ENCODE measurements at places on chromosomes 5 and 9.
A peak's percentile ranks its signal among the peaks of the same experiment; 100 is the strongest.

DNA sequence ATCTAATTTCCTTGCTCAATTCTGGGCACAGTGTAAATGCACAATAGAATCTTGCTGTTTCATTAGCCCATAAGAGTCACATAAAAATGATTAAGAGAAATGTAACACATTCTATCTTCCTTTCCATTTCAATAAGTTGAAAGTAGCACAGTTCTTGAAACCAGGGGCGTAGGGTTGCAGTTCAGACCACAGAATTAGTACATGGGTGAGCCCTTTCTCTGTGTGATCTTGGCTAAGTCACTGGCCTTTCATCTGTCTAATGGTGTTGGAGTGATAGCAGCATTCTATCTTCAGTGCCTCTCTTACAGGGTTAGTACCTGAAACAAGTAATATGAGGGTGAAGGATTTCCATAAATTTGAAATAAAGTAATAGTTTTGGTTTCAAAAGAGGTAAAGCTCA lies 445.3 kb upstream of the ZNF462 start:
- no peak for DNase-seq

GRCh38 chr5:118293378-118293777 lies 695.0 kb downstream of the DTWD2 start:
- DNase-seq = no peak

GRCh38 chr5:168676501-168676900 lies 97.3 kb upstream of the PANK3 start:
- no peak for DNase-seq

DNA sequence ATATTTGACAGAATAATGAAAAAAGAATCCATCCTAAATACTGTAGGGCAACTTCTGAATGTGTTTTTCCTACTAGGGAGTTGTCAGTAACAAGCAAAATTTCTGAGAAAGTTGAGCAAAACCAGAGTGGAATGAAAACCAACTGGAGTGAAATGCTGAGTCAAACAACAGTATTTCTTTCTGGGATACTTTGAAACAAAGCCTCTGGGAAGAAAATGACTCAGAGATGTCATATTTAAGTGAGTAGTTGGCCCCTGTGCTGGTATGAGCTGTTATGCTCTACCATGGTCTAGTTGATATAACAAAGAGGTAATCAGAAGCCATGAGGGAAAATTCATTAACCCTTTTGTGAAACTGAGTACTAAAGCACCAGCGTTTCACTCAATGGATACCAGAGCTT lies 372.1 kb upstream of the C9orf72 start:
- no peak for DNase-seq

DNA sequence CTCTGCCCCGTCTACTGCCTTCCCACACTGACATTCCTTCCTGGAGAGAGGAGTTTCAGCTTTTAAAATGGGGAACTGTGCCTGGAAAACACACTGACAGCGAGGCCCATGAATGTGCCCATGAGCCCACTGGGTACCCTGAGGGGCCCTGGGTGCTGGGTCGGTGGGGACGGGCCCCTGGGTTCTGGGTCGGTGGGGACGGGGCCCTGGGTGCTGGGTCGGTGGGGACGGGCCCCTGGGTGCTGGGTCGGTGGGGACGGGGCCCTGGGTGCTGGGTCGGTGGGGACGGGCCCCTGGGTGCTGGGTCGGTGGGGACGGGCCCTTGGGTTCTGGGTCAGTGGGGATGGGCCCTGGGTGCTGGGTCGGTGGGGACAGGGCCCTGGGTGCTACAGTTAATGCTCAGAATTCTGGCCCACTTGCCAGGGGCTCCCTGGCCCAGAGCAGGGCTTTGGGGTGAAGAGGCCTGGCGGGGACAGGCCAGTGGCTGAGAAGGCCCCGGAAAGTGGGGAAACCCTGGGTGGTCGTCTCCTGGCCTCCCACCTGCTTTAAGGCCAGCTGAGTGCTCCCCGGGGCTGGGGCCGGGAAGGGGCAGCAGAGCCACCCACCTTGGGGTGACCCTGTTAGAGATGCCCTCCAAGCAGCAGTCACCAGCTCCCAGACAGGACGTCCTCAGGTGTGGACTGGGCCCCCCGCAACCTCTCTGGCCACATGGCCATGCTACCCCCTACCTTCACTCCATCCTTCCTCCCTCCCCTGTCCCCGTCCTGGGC lies 2.5 kb downstream of the GPSM1 start:
- DNase-seq = no peak

- DNase-seq = no peak
Measured at GRCh38 chr5:44675296-44675695, 133.5 kb upstream of the MRPS30 start.

GRCh38 chr5:8366266-8366665 lies 497.3 kb downstream of the MTRR start:
- no peak for DNase-seq

GRCh38 chr9:20407013-20407412 lies 215.3 kb downstream of the MLLT3 start:
- DNase-seq = no peak

DNA sequence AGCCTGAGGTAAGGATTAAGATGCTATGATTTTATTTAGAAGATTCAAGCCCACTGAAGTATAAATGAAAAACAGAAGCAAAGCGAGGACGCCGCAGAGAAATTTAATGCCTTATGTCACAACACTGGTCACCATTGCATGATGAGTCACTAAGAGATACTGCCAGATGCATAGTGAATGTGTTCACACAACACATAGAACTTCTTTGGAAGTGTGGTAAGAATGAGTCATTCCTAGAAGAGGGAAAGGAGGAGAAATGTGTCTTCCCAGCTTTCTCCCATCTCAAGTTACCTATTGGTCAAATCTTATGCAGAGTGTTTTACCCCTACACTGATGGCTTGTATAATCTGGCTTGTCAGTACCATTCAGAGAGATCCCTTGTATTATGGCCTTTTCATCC lies 465.3 kb upstream of the ARRDC3 start:
- no peak for DNase-seq

DNA sequence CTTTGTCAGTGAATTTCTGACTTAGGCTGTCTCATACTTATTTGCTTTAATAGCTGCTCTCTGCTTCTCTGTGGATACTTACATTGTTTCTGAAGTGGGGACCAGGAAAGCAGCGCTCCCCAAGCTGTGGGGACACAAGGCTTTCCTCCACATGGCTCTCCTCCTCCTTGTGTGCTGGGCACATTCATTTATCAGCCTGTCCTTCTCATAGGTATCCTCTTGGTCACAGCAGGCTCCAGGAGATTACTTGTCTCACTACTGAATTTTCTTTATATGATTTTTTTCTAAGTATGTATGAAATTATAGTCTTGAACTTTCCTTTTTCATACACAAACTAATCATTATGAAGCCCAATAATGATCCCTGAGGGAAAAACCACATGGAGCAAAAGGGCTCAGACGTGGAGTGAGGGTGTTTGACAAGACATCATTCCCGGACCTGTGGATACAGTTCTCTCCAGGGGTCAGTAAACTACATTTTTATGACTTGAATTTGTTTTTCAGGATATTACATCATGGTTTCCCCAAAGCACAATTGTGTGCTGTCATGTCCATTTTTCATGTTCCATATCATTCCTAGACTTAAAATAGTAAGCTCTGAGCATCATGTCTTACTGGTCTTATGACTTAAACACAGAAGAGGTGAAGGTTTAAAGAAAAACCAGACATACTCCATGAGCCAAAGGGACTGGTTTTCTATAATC lies 234.5 kb downstream of the PCSK1 start:
- no peak for DNase-seq

- no peak for DNase-seq
Measured at GRCh38 chr9:8457055-8457454, 657.5 kb upstream of the DMAC1 start.

- DNase-seq = no peak
Measured at GRCh38 chr9:13113751-13114150, 165.7 kb downstream of the MPDZ start.

DNA sequence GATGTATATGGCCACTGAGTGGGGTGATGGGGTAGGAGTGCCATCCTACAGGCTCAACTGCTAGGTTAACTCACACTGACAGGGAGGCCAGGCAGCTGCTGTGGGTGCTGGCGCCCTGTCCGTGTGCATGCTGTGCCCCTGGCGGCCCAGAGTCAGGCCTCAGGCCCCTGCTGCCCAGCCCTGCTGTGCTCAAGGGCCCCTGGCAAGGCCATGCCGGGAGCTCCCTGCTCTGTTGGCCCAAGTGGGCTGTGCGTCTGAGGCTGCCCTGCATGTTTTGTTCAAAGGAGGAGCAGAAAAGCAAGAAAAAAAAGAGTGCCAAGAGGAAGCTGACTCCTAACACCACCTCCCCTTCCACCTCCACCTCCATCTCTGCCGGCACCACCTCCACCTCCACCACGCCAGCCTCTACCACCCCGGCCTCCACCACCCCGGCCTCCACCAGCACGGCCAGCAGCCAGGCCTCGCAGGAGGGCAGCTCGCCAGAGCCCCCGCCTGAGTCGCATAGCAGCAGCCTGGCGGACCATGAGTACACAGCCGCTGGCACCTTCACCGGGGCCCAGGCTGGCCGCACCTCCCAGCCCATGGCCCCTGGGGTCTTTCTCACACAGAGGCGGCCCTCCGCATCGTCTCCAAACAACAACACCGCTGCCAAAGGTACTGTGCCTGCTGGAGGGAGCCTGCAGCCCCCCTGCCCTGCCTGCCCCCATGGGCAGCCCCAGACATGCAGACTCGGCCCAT lies 100.1 kb downstream of the PHF2 start:
- DNase-seq = no peak

- no peak for DNase-seq
Measured at GRCh38 chr9:74948937-74949336, 3.8 kb downstream of the C9orf40 start.

- DNase-seq = no peak
Measured at GRCh38 chr9:16092142-16093091, 539.6 kb downstream of the CCDC171 start.

DNA sequence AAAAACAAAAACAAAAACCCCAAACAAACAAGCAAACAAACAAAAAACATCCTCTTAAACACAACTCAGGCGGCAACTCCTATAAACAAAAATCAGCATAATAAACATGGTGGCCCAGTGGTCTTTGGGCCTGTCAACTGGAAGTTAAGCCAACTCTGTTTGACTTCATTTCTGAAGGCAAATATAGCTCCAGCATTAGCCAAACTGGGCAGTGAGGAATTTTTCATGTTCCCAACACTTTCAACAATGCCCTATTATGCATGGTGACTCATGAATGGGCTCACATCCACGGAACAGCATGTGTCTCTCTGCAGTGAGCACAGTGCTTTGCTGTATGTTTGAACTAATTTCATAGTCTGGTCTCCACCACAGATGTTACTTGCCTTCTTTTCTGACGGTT lies 143.9 kb upstream of the STC2 start:
- no peak for DNase-seq

DNA sequence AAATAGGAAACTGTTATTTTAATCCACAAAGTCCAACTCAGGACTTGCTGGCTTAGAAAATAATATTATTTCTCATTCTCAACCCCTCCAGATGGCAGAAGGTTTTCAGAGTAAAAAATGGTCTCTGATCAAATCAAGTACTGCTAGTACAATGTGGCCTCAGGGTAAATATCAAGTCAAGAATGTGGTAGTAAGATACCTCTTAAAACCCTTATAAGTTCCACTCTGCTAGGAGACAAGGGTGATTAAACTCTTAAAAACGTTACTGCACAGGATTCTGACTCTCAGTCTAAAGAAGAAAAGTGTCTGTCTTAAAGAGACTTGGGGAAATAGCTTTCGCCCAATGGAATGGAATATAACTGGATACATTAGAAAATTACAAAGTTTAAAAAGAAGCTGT lies 120.8 kb upstream of the PDE4D start:
- no peak for DNase-seq

GRCh38 chr9:93520523-93520922 lies 55.9 kb upstream of the PHF2 start:
- no peak for DNase-seq

GRCh38 chr5:23649594-23649993 lies 142.2 kb downstream of the PRDM9 start:
- no peak for DNase-seq

DNA sequence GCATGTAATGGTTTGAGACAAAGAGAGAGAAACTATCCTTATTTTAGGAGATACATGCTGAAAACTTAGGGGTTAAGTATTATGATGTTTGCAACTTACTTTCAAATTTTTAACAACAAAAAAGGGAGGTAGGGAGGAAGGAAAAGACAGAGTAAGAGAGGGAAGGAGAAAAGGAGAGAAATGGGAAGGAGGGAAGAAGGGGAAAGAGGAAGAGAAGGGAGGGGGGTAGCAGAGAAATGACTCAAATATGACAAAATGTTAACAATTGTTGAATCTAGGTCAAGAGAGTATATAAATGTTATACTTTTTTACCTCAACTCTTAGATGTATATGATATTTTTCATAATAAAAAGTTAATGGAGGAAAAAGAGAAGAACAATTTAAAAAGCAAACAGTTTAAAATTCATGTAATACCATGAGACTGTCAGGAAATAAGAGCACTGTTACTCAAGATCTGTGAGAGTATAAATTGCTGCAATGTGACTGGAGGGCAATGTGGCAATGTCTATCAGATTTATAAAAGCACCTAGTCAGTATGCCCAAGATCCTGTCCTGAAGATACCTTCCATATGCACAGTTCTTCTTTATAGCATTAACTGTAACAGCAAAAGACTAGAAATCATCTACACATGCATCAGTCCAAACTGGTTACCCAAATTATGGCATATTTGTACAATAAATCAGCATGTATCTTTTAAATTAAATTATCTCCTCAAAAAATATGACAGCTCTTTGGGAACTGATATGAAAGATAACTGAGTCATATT lies 16.3 kb downstream of the FBXW11 start:
- DNase-seq = no peak

- DNase-seq = no peak
Measured at GRCh38 chr9:34372467-34373011, 4.2 kb downstream of the MYORG start.

GRCh38 chr5:158707534-158707933 lies 392.2 kb downstream of the EBF1 start:
- DNase-seq = no peak

DNA sequence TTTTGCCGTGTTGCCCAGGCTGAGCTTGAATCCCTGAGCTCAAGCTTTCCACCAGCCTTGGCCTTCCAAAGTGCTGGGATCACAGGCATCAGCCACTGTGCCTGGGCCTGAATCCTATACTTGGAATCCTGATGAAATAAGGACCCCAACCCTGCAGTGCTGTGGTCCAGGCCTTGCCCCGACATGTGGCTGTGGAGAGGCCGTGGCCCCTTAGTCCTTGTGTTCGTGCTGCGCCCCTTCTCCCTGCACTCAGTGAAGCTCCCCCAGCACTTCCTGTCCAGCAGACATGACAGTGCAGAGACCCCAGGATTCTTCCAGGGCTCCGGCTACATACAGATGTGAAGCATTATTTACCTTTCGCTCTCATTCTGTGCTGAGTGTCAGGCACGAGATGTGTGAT lies 52.9 kb downstream of the EHMT1 start:
- DNase-seq = no peak

GRCh38 chr5:66904189-66904588 lies 292.4 kb downstream of the CD180 start:
- DNase-seq = no peak

GRCh38 chr5:67437905-67438845 lies 241.6 kb upstream of the CD180 start:
- no peak for DNase-seq

- peak; percentile 67 for DNase-seq
Measured at GRCh38 chr5:35773967-35774366, 82.7 kb upstream of the IL7R start.

- no peak for DNase-seq
Measured at GRCh38 chr5:26763215-26763614, 275.2 kb downstream of the CDH9 start.

All from CD4-positive, alpha-beta T cell treated with Interleukin-2 at 100 ng/mL for 4 hours (primary cell).